Muscle of arm (tissue), 14 donors: ENCODE measurements at places on chromosomes 2 and 18.

GRCh38 chr2:179250095-179250494 is 14.5 kb downstream of the SESTD1 start:
- DNase-seq: no peak

DNA sequence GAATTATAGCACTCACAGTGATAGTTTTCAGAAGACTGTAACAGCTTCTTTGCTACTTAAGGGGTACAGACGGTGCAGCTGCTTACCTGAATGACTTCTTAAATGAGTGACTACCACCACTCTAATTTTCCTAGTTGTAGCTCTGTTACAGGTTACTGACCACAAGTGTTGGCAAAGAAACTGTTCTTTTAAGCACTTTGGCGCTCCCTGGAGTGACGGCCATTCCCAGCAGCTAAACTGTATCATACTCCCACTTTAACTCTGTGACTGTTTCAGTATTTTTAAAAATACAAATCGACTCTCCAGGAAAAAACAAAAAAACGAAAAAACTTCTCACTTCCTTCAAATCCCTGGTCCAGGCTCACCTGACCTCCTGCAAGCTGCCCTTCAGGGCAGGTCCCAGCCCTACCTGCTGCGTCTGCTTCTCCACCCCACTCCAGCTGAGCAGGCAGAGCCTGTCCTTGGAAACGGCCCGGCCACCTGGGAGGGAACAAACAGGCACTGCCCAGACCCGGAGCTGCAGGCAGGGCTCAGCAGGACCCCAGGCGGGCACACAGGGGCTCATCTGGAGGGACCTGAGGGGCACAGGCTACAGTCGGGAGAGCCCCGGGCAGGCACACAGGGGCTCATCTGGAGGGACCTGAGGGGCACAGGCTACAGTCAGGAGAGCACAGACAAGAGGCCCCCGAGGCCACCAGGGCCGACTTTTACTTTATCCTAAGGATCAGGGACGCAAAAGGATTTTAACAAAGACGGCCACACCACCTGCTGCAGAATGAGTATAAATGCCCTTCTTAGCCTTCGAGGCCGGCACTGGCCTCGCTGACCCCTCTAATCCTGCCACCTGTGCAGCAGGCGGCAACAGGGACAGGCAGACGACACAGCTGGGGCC is 24.5 kb downstream of the SLC66A2 start:
- no peak for DNase-seq

DNA sequence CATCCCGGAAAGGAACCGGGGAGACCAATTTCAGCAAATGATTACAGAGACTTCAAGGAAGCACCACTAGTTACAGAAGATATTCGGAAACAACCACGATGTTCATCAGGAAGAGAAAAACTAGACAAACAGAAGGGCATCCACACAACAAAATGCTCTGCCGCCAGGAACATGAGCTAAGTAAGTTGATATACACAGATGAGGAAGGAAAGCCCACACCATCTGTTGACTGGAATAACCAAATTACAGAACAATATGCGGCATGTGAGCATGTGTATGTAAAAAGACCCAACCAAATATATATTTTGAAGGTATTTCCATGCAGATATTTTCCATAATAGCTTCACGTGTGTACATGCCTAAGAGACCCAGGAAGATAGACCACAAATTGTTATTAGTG is 47.0 kb downstream of the ACKR3 start:
- DNase-seq: no peak

DNA sequence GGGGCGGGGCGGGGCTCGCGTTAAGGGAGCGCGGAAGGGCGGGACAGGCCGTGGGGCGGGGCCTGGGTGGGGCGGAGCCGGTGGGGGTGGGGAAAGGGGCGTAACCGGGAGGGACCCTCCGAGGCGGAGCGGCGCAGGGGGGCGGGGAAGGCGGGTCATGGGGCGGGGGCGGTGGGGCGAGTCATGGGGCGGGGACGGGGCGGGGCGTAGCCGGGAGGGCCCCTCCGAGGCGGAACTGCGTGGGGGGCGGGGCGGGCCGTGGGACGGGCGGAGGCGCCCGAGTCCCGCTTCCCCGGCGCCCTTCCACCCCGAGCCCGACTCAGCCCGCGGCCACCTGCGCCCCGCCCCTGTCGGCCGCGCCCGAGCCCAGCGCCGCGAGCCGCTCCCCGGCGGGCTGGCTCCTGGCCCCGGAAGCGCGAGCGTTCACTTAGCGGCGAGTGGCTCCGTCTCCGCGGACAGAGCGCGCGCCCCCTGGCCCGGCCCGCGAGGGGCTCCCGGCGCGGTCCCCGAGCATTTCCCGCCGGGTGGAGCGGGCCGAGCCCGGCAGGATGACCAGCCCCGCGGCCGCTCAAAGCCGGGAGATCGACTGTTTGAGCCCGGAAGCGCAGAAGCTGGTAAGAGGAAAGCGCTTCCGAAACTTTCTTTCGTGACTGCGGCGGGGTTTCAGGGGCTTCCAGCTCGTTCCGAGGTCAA is 64.7 kb downstream of the LRRFIP1 start:
- peak; percentile 86 for DNase-seq

GRCh38 chr2:59529726-59530125 is 1023.7 kb downstream of the BCL11A start:
- peak; percentile 9 for DNase-seq
